CD4-positive, alpha-beta T cell treated with Interleukin-21 for 1 hour (primary cell): ENCODE measurements at places on chromosomes 12 and 14.
A peak's percentile ranks its signal among the peaks of the same experiment; 100 is the strongest.

GRCh38 chr12:85029456-85029855, 6.6 kb downstream of the TSPAN19 start:
- DNase-seq = no peak

DNA sequence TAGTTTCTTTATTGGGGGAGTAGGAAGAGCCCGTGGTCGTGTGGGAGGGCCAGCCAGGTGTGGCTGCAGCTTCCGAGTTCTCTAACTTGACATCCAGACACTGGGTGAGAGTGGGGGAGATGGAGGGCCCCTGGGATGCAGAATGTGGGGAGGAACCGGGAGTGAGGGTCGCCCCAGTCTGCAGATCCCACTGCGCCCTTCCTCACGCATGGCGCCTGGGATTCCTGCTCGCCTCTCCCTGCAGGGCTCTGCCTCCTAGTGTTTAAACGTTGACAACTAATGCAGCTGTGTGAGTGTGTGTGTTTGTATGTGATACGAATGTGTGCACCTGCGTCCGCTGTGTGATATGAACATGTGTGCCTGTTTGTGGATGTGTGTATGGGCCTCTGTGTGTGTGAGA, 34.6 kb downstream of the FZD10 start:
- no peak for DNase-seq

- DNase-seq = no peak
Measured at GRCh38 chr12:2805143-2805520, 7.3 kb upstream of the ITFG2 start.

DNA sequence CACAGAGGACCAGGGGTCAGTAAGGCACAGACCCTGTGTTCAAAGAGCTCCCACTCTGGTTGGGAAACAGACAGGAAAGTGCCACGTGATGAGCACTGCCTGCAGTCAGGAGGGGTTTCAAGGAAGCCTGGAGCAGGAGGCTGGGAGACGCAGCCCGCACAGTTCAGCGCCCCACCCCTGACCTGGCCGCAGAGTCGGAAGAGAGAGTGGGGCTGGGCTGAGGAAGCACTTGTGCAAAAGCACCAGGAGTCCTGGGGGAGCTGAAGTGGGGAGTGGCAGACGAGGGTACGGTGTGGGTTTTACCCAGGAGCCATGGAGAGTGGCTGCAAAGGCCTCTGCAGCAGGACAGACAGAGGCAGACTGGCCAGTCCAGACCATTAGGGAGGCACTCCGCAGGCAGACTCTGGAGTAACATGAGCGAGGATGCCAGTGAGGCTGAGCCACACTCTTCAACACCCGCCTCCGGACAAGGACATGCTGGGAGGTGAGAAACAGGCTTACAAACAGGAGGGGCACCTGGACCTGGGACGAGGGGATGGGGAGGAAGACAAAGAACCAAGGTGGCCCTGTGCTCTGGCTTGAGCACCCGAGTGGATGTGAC, 85.7 kb upstream of the GPR68 start:
- no peak for DNase-seq

DNA sequence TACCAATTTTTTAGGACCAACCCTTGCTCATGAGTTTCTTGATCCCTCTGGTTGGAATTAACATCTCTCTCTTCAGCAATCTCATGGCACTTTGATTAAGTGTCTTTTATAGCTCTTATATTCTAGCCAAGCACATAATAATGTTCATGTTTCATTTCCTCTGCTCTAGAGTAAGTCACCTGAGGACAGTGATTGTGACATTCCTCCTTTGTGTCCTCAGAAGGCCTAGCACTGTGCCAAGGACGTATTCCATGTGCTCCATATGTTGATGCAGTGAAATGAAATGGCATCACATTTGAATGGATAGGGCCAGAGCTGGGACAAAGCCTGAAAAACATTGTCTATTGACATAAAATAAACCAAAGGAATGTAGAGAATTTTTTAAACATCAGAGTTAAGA, 322.8 kb upstream of the PRICKLE1 start:
- DNase-seq = no peak

GRCh38 chr12:106223485-106224354, 24.1 kb downstream of the CKAP4 start:
- peak; percentile 76 for DNase-seq

DNA sequence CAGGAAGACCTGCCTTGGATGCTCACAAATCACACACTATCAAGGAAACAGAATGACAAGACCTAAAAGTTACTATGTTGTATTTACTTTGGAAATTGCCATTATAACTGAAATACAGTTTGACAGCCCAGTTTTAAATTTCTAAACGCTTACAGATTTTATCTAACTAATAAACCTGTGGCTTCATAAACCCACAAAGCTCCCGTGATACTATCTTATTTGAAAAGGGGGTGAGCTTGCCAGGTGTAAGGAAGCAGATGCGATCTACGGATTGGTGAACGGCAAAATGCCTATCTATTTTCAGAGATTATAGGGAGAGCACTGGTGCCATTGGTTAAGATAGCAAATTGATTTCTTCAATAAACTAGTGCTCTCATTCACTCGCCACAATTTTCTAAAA, 485.5 kb downstream of the BCAT1 start:
- no peak for DNase-seq

DNA sequence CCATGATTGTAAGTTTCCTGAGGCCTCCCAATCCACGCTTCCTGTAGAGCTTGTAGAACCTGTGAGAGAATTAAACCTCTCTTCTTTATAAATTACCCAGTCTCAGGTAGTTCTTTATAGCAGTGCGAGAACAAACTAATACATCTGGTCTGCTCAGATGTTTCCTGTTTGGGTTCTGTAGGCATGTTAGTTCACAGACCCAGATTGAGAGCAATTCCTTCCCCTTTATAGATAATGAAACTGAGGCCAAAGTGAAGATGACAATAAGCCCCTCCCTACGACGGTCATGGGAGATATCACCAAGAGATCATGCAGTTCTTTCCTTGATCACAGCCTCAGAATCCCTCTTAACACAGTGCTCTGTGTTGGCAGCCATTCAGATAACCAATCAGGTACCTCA, 76.5 kb upstream of the CLMN start:
- DNase-seq = no peak

DNA sequence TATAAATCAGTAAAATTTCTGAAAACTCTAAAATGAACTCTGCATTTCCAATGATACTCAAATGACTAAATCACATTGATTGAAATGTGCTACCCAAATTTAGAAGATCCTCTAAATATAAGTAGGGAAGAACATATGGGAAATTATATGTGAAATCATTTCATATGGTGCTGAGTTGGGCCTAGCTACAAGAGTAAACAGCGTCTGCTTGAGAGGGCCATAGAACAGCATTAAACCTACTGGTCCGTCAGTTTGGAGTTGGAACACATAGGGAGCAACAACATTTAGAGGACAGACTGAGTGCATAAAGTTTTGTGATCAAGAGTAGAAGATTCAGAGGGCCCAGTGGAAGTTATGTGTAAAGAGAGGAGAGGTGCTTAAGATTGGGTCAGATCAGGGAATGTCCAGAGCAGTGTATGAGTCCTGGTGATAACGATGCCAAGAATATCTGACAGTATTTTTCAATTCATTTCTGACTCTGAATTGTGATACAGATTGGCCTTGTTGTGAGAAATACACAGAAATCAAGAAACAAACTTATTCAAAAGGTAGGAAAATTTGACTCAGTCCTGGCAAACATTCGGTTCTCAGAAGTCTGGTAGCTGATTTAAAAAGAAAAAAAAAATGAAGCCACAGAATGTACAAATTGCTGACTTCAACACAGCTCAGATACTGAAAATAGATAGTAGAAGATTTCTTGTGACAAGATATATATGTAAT, 362.2 kb downstream of the CCDC91 start:
- DNase-seq = no peak

- no peak for DNase-seq
Measured at GRCh38 chr12:82862876-82863649, 176.4 kb downstream of the TMTC2 start.

- DNase-seq = no peak
Measured at GRCh38 chr12:68800294-68800693, 7.7 kb upstream of the MDM2 start.

DNA sequence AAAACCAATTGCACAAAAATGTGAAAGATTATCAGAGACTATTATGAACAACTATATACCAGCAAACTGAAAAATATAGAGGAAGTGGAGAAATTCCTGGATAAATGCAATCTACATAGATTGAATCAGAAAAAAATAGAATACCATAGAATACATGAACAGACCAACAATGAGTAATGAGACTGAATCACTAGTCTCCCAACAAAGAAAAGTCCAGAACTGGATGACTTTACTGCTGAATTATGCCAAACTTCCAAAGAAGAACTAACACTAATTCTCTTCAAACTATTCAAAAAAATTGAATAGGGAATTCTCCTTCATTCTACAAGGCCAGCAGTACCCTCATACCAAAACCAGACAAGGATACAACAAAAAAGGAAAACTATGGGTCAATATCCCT, 60.6 kb downstream of the GUCY2C start:
- DNase-seq = no peak

- no peak for DNase-seq
Measured at GRCh38 chr14:81831128-81831820, 297.6 kb upstream of the SEL1L start.

GRCh38 chr14:83473416-83474235, 1940.0 kb upstream of the SEL1L start:
- DNase-seq = no peak

DNA sequence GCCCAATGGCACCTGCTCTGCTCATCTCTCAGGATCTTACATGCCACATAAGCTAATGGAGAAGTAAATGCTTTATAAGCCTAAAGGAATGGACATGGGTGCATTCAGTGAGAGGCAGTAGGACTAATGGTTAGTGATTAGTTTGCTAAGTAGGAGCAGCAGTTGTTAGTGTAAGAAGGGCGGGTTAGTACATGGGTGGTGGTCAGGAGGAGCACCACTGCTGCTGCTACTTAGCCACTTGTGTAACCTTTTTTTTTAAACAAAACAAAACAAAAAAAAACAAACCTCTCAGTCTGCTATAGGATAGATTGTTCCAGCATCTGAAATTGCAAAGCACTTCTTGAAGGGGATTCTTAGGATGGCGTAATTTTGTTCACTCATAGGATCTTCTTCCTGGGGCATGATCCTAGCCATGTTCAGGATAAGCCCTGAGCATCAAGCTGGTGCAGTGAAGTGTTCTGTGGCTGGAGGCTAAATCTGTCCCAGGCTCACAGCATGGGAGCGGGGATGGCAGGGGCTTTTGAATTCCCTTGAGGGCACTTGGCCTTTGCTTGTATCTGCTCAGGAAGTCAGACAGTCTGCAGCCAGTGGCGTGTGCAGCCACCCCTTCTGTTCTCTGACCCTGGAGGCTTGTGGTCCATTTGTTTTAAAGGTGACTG, 63.6 kb downstream of the CHST11 start:
- no peak for DNase-seq

DNA sequence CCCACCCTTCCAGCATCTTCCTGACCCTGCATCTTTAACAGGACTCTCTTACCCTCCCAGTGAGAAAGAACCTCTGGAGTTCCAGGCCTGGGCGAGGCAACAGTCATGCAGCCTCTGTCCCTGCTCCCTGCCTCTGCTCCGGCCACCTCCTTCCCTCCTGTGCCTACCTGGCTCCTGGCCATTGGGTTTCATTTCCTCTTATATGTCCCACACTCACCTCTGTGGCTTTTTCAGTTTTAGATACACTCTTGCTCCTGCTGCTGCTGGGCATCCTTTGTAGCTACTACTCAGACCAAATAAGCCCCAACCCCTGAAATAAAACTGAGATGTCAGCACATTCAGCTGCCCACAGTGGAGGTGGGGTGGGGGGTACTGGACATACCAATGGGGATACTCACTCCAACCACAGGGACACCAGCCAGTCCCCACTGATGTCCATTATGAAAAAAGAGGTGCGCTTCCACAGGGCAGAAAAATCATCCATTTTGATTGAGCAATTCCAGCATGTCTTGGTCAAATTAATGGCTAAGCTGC, 99.1 kb upstream of the NRXN3 start:
- DNase-seq = no peak

DNA sequence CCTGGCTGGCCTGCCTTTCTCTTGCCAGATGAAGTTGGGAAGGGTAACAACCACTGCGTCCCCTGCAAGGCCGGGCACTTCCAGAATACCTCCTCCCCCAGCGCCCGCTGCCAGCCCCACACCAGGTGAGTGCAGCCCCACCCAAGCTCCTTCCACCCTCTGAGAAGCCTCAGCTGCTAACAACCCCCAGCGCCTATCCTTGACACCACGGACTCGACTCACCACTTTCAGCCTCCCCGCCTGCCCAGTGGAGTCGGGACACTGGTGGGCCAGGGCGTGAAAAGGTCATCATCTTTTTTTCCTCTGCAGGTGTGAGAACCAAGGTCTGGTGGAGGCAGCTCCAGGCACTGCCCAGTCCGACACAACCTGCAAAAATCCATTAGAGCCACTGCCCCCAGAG, 2.1 kb downstream of the LTBR start:
- no peak for DNase-seq

DNA sequence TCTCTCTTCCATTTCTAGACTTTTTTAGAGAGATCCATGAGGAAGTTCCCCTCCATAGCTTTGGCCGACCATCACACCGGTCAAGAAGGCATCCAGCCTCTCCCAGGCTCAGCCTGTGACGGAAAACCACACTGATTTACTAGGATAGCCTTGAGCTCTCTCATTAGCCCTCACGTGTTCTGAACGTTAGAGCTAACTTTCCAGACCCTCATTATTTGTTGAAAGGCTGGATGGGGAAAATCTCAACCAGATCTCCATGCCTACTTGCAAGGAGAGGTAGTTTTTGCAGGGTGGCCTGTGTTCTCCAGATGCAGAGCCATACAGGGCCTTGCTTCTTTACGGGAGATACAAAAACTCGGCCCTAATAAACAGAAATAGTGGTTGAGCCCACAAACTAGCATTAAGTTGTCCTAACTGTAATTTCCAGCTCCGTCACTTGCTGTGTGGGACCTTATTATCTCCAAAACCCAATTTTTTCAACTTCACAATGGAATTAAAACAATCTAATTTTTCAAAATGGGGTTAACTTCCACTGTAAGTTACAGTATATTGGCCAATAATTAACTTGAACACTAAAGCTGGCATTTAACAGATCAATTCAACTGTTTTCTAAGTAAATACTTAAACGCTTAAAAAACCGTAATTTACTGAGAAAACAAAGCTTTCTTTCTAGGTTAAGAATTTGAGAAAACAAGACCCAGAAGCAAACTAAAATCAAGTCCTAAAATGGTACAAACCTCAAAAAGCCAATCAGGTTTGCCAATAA, 65.3 kb downstream of the KLHL28 start:
- DNase-seq = no peak
